ENCODE measurements at places on chromosomes 4 and X.

DNA sequence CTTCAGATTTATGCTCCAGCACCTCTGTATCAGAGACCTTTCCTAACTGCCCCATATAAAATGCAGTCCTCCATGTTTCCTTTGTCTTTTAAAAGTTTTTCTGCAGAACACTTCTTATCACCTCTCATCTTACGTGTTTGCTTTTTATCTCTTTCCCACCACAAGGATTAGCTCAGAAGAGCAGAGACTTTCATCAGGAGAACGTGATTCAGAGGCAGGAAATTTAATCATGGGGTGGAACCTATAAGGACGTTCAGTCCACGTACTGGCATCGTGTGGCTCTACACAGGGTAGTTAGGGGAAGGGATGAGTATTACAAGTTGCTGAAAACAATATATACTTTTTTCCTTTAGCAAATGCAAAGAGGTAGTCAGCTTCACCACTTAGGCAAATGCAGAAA, 98.7 kb downstream of the SORBS2 start:
- DNase-seq: no peak

GRCh38 chr4:113788888-113789287, 27.4 kb upstream of the CAMK2D start:
- no peak for DNase-seq

DNA sequence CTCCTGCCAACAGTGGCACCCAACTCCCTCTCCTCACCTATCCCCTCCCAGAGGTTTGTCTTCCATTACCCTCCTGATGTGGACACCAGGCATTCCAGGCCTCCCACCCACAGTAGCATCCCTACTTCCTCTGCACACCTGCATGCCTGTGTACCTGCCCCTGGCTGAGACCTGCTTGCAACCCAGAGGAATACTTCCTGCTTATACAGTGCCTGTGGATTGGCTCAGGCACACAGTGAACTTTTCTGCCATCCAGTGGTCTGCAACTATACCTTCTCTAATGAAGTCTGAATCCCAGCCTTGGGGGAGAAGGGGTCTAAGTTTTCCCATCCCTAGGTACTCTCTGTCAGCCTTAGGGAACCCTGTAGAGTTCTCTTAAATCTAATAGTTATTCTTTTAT, 169.9 kb downstream of the IQCM start:
- DNase-seq: no peak

- DNase-seq: no peak
These were observed 33.1 kb downstream of the GAK start for GRCh38 chr4:898869-899555.

- DNase-seq: no peak
These were observed 204.6 kb downstream of the TENM3 start for GRCh38 chr4:182447767-182448280.

DNA sequence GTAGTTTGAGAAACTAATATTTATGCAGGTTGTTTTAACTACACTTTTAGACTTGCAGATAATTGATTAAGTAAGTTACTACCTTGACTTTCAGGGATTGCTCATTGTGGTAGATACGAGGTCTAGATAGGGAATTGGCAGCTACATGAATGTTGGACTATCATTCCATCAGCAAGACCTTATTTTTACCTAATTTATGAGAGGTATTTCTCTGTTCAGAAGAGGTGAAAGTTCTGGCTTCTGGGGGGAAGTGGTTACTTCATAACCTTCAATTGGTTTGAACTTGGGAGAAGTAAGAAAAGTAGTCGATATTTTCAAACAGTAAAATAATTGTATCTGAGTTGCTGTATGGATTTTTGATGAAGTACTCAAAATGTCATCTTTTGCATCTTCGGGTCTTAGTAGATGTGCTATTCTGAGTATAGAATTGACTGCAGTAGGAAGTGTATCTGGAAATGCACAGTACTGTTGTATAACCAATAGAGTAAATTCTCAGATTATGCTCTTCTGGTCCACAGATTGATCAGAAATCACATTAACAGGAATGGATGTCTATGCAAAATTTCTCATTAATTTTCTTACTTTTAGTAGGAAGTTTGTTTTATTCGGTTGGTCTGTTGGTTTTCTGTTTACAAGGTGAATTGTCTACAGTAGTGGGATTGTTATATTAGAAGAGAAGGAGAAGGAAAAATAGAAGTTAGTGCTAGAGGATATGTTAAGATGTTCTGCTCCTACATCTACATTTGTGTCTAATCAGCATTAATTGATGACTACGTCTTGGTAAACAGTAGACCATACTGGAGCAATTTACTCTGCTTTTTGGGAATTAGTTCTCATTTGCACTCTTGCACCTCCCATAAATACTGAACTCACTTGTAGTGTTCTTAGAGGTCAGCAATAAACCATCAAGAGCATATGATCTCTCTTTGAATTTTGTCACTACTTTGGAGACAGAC, 3.0 kb downstream of the NFKB1 start:
- DNase-seq: no peak

DNA sequence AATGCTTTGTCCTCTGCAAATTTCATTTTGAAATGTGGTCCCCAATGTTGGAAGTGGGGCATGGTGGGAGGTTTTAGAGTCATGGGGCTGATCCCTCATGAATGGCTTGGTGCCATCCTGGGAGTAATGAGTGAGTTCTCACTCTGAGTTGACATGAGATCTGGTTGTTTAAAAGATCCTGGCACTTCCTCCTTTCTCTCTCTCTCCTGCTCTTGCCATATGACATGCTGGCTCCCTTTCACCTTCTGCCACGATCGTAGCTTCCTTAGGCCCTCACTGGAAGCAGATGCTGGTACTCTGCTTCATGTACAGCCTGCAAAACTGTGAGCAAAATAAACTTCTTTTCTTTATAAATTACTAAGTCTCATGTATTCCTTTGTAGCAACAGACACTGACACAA, 262.0 kb downstream of the IL15 start:
- no peak for DNase-seq
